Aorta (tissue), 5 donors: ENCODE measurements at places on chromosomes 3 and 15.
A peak's percentile ranks its signal among the peaks of the same experiment; 100 is the strongest.

DNA sequence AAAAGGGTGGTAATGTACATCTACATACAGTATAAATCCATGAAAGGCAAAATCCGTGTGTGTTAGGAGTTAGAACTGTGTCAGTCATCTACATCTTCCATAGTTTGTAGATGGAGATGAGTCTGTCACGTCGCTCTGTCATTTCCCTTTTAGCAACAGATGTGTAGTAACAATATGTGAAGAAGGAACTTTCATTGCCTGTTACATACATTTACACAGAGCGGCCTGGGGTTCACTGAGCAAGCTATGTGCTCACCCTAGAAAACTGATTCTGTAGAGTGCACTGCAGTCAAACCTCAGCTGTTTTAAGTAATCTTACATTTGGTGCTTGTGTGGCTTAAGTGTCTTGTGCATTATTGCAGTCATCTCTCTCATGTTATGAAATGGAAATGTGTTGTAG is 41.6 kb upstream of the AP3B2 start:
- DNase-seq, result no peak

DNA sequence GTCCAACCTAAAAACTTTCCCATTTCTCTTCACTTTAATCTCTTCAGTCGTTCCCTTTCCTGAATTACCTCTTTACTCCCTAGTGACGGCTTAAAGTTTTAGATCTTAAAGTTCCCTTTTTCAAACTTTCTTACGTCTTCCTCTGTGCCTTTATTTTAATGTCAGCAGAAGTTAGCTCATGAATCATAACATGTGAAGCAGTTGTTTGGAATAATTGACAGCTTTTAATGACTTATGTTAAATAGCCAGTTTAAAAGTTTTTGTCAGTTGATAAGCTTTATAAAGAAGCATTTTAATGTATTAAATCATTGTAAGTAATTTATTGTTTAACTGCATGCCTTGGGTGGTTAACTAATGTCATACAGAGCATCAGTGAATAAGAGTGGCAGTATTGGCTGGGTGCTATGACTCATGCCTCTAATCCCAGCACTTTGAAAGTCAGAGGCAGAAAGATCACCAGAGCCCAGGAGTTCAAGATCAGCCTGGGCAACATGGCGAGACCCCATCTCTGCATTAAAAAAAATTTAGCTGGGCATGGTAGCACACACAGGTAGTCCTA is 33.9 kb downstream of the PIK3CA start:
- no peak for DNase-seq

- DNase-seq, result no peak
These were observed 577.3 kb upstream of the ZNF717 start for GRCh38 chr3:76362643-76363042.

DNA sequence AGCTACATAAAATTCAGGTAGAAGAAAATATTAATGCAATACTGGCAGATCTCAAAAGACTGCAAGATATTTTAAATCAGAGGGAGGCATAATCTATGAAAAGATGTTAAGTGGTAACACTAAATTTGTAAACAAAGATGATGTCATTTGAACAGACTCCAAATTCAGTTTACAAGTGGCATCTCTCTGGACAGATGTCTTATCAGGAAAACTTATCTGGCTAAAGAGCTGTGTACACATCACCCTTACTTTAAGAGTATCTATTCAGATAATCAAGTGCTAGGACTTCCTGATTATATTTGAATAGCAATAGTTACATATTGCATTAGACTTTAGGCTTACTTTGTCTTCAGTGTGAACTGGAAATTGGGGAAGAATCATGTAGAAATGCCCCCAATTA is 231.5 kb downstream of the WDR72 start:
- no peak for DNase-seq

GRCh38 chr3:128935922-128936321 is 56.5 kb downstream of the ACAD9 start:
- peak; percentile 5 for DNase-seq

DNA sequence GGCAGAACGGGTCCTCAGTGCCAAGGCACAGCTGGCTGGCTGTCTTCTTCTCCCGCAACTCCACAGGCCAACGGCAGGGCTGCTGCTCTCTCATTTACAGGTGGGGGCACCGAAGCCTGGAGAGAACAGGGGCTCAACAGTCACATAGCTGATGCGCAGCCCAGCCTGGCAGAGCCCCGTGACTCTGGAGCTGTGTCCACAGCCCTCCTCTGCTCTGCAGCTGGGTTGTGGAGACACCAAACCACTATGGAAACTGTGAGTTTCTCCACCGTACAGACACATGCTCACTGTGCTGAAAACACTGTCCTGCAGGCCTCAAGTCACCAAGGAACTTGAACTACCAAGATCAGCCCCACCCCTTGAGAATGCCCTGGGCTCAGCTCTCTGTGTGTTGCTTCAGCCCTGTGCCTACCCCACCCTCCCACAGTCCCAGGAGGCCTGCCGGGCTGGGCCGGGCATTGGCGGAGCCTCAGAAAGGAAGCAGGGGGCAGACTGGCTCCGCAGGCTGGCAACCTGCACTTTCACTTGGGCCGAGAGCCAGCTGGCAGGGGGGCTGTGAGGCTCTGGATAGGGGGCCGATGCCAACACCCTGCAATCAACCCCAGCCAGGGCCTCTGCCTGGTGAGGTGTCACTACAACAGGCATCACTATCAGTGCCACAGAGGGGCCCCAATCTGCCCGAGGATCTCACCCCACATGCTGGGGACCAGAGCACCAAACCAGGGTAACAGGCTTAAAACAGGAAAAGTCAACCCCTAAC is 113.7 kb upstream of the RPL32 start:
- DNase-seq, result peak; percentile 94

- DNase-seq, result peak; percentile 88
These were observed 10.9 kb downstream of the SMAD3 start for GRCh38 chr15:67076147-67076843.
